LoVo (cell line): ENCODE measurements at places on chromosomes 7 and 10.

DNA sequence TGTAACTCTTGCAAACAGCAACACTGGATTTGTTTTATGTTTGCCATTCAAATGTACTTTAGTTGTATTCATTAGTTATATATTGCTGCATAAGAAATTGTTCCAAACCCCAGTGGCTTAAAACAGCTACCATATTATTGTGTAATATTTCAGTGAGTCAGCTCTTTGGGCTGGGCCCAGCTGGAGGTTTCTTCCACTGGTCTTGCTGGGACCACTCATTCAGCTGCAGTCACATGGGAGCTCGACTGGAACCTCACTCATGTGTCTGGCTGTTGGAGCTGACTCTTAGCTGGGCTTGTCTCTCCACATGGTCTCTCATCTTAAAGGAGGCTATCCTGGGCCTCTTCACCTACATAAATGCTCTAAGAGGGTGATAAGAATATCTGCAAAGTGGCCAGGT, 23.2 kb upstream of the PIP4K2A start:
- peak; percentile 23 for DNase-seq

DNA sequence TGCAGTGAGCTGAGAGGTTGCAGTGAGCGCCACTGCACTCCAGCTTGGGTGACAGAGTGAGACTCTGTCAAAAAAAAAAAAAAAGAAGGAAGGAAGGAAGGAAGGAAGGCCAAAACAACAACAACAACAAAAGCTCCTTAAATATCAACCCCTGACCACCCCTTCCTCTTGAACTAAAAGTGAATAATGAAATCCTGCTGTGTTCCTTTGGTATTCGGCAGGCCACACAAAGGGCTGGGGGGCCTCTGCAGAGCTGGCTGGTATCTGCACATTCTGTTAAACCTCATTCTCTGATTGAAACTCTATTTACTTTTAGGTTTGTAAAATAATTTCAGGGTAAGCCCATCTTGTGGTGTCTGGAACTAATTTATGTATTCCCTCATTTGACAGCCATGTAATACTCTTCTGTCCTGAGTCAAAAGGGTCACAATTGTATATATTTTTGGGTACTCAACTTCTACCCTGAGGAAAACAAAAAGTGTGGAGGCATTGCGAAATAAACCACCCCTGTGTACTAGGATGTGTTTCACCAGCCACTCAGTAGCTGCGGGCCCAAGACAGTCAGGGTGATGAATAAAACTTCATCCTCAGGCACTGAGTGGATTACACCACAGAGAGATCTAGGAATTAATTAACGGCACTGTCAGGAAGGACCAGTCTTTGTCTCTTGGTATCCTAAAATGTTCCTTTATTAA, 446.4 kb upstream of the PFKP start:
- no peak for DNase-seq

DNA sequence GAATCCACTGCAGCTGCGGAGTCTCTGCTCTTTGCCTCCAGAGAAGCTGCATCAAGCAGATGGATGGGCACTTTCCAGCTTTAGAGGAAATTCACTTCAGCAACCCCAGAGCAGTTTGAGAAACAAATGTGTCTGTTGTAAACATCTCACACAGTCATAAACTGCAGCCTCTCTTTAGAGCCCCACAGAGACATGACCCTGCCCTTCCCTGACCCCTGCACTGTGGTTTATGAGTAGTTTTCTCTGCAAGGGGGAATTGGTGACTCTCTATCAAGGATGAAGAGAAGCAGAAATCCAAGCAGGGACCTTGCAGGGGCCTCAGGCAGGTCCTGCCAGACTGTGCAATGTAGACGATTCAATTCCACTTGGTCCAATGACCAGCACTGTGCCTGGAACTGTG, 160.2 kb downstream of the SH2D4B start:
- DNase-seq = no peak

DNA sequence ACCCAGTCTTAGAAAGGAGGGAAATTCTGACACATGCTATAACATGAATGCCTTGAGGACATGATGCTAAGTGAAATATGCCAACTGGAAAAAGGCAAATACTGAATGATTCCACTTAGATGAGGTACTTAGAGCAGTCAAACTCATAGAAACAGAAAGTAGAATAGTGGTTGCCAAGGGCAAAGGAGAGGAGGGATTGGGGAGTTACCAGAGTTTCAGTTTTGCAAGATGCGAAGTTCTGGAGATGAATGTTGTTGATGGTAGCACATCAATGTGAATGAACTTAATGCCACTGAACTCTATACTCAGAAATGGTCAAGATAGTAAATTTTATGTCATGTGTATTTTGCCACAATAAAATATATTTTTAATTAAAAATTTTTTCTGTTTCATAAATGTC, 38.9 kb downstream of the DRGX start:
- DNase-seq = no peak

DNA sequence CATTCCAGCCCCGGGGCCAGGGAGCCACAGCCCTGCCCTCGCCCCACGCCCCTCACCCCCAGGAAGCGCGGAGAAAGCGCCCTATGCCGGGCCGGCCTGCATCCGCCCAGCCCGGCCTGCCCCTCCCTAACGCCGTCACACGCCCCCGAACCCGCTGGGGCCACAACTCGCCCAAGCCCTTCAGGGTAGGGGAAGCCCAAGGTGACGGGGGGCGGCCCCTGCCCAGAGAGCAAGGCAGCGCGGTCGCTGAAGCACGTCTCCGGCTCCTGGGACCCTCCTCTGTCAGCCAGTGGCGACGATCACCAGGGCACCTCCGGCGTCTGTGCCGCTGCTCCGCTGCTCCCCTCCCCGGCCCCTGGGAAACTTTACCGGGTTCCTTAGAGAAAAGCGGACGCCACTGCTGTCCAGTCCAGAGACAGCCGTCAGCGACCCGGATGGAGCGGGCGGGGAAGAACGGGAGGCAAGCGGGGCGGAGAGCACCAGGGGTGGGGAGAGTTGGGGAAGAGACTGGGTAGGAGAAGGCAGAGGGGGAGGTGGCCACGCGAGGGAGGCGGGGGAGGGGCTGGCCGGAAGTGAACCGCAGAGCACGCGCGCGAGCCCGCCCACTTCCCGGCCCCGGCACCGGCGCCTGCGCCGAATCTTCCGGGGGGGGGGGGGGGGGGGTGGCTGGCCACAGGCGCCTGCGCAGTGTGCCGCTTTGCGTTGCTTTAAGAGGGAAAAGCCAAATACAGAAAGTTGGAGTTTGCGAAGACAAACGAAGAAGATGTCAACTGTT, at the start of gene HERC4:
Gene HERC4 (minus strand): TSS at position 509 of the 775 bp plus-strand sequence. CDS start 2,175 bp downstream, outside the sequence.
- peak; percentile 91 for DNase-seq

DNA sequence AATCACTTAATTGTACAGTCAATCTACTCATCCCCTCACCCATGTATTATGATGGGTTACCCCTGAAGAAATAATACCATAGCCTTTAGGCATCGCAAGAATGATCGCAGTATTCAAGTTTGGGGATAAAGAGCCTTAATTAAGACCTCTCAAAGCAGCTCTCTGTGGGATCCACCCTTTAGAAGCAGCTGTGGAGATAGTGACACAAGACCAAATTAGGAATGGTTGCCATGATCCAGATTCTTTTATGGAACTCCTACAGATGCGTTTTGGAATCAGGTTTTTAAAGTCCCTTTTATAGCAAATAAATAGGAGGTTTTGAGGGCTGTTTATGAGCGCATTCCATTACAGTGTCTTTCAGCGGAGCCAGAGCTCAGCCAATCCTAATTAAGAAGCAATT, 12.2 kb downstream of the TES start:
- no peak for DNase-seq

DNA sequence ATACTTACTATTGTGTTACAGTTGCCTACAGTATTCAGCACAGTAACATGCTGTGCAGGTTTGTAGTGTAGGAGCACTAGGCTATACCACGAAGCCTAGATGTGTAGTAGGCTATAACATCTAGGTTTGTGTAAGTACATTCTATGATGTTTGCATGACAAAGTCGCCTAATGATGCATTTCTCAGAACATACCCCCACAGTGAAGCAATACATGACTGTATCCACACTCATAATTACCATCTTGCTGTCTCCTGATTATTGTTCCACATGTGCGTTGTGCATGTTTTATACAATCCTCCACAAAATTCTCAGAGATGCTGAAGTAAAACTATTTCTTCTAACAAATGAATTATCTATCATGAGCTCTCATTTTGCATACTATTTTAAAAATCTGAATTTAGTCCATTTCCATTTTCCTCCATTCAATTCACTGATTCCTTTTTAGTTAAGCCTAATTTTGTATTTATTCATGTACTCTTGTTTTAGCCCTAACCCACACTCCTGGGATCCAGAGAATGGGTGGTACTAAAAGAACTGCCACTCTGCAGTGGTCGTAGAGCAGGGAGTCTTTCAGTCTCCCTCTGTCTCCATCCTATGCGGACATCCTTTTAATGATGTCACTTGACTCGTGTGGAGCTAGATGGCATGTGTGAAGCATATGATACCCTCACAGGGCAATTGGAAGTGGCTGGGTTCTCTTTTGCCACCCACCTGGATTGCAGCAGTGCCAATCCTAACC, 67.6 kb upstream of the CAV2 start:
- DNase-seq = no peak

DNA sequence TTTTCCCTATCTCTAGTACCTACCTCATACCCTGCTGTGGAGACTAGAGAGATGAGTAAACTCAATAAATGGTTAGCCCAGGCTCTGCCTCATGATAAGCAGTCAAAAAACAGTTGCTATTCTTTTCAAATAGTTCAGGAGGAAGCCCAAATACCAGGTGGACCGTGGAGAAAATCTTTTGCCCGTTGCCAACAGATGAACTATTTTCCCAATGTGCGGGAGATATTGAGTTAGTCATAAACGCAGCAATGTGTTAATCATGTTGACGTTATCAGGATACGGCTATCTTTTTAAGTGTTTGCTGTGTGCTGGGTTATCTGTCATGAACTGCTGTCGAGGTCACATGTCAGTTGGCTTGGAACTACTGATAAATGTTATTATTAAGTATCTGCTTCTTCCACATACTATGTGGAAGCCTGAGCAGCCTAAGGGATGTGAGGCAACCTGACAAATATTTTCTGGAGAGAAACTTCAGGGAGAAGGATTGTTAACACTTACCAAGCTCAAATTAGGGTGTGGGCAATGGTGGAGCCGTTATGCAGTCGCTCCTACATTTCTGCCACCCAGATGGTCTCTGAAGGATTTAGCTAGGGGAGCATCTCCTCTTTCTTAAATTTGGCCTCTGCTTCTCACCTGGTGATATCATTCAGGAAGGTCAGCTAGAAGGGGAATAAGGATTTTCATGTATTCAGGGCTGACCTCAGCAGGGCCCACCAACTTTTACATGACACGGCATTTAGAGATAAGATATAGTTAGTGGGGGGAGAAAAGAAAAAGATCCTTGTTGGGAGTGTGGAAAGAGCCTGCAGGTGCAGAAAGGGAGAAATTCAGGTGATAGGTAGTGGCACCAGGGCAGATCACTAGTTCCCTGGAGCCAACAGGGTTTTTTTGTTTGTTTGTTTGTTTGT, 33.5 kb upstream of the SLC26A3 start:
- no peak for DNase-seq

DNA sequence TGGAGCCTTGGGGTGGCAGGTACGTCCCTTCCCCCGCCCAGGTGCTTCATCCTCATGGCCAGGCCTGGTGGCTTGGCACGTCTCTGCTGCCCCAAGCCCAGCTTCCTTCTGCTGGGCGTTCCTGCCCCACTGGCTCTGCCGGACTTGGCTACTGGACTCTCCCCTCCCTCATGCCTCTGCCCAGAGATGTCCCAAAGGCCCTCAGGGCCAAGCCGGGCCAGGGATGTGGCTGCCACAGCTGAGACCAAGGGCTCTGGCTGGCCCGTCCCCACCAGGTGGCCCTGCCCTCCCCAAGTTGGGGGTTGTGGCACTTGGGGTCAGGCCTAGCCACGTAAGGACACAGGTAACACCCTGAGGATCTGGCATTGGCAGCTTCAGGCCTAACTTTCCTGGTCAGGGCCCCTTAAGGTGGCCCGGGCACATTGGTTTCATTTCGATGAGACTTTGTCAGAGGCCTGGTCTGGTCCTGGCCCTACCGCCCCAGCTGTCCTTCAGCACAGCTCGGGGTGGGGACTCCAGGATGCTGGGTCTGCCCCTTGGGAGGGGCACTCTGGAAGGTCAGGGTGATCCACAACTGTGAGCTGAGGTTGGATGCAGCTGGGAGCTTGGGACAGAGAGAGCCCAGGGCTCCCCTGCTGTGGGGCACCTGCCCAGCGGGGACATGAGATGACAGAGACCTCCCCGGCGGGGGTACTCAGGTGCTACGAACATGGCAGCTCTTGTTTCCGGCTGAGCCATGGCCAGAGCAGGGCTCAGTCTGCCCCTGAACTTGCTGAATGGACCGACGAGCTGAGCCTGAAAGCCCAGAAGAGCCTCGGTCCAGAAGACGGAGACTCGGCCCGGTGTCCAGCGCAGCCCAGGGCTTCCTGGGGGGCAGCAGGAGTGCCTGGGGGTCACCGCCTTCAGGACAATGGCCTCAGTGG, 2.9 kb downstream of the BHLHA15 start:
- DNase-seq = no peak

DNA sequence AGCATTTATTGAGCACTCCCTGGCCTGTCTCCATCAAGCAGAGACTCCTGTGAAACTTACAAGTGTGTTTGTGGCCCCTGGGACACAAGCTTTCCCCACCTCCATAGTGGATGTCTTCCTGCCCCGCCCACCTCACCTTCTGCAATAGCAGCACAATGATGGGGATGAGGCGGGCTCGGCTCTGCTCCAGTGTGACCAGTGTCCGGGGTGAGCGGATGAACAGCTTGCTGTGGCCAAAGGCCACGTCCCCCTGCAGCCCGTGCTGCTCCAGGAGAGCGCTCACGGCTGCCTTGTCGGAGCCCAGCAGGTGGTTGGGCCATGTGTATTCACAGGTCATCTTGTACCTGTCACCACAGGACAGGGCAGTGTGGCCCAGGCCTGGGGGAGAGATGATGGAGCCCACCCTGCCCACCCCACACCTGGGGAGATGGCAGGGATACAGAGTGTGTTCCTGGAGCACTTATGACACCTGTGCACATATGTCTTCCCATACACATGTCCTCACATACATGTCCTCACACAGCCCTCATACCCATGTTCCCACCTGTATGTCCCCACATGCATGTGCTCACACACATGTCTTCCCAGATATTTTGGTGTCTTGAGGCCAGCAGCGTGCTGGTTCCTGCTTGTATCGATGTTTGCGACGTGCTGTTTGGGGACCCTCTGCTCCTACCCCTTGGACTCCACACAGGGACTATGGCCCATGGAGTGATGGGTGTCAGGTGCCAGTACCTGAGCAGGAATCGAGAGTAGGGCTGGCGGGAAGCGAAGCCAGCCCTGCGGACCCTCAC, 12.7 kb downstream of the MYO1G start:
- DNase-seq = no peak

- DNase-seq = no peak
Measured at GRCh38 chr7:10802526-10802925, 171.1 kb upstream of the PHF14 start.

GRCh38 chr10:28282336-28282735, 20.5 kb downstream of the MPP7 start:
- DNase-seq = no peak

DNA sequence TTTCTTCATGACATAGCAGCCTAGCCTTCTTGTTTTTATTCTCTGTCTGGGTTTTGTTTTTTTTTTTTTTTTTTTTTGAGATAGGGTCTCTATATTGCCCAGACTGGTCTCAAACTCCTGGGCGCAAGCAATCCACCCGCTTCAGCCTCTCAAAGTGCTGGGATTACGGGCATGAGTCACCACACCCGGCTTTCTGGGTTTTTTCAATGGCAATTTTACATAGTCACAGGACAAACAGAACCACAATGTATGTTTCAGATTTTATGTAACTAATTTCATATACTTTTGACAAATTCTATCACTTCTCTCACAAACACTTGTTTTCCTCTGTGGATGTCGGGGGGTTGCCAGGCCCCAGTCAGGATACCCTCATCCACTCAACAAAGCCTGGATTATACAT, 16.5 kb downstream of the DOCK4 start:
- DNase-seq = no peak
